ENCODE measurements at places on chromosomes 3 and 15.

DNA sequence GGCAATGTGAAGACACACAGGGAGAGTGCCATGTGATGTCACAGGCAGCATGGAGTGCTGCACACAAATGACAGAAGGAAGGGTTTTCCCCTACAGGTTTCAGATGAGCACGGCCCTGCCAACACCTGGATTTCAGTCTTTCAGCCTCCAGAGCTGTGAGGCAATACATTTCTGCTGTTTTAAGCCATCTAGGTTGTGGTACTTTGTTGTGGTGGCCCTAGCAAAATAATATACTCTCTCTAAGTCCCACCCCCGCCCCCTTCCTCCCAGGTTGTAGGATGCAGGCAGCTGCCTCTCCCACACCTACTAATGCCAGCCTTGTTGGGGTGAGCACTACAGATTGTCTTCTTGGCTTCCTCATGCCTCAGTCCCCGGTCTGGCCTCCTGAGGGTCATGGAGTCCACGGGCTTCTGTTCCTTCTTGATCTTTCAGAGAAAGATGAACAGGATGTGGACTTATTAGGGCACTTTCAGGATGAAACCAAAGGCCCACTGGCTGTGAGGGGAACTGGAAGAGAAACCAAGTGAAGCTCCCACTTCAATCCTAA is 180.0 kb downstream of the CD47 start:
- peak; percentile 42 for DNase-seq

GRCh38 chr3:56980798-56981390 is 79.6 kb upstream of the SPATA12 start:
- DNase-seq, result peak; percentile 55

DNA sequence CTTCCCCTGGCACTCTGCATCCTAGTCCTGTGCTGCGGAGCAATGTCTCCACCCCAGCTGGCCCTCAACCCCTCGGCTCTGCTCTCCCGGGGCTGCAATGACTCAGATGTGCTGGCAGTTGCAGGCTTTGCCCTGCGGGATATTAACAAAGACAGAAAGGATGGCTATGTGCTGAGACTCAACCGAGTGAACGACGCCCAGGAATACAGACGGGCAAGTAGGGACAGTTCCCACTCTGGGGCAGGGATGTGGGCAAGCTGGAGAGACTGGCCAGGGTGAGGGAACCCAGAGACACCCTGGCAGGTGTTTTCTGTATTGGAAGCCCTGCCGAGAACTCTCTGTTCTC is 247 bp downstream of the FETUB start:
- DNase-seq, result no peak

DNA sequence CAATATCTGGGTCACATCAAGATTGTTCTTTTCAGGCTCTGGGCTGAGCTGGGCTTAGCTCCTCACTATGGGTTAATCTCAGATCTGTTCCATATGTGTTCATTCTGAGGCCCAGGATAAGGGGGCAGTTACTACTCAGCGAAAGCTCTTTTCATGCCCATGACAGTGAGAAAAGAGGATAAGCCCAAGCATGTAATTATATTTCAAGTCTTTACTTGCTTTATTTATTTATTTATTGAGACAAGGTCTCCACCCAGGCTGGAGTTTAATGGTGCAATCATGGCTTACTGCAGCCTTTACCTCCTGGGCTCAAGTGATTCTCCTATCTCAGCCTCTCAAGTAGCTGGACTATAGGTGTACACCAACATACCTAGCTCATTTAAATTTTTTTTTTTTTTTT is 44.7 kb upstream of the SELENOK start:
- DNase-seq, result no peak

- DNase-seq, result no peak
Measured at GRCh38 chr3:9130345-9131305, 118.8 kb downstream of the SRGAP3 start.

GRCh38 chr3:41327718-41328117 is 128.4 kb downstream of the CTNNB1 start:
- DNase-seq, result no peak

DNA sequence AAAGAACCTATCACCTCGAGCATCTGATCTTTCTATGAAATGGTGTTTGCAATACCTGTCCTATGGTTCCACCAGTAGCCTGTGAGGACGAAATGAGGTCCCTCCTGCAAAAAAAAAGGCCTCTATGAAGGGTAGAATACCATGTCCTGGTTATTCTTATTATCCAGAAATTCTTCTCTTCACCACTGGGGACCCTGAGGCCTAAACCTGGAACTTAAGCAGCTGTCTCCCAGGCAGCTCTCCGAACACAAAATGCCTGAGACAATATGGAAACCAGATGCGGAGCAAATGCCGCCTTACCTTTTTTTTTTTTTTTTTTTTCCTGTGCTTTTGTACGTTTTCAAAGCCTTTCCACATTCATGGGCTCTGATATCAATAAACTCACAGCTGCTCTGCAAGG is 62.1 kb upstream of the WNT5A start:
- DNase-seq, result no peak

- DNase-seq, result no peak
Measured at GRCh38 chr15:97959724-97960363, 659 bp upstream of the ARRDC4 start.

DNA sequence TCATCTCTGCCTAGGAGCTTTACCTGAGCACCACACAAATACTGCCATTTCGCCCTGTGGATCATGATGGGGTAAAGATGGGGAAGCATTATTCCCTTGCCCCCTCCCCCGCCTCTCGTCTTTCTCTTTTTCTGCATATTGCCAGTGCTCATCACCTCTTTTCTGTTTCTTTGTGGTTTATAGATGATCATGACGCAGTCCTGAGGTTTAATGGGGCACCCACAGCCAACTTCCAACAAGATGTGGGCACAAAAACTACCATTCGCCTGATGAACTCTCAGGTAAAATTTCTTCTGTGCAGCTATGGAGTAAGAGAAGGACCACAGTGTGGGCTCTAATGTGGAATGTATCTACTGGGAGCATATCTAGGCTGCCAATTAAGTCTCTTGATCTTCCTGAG is 88.2 kb downstream of the RPL39L start:
- no peak for DNase-seq

GRCh38 chr15:90820481-90820880 is 47.9 kb upstream of the FURIN start:
- no peak for DNase-seq

GRCh38 chr3:114308377-114308776 is 14.5 kb downstream of the TIGIT start:
- DNase-seq, result no peak

DNA sequence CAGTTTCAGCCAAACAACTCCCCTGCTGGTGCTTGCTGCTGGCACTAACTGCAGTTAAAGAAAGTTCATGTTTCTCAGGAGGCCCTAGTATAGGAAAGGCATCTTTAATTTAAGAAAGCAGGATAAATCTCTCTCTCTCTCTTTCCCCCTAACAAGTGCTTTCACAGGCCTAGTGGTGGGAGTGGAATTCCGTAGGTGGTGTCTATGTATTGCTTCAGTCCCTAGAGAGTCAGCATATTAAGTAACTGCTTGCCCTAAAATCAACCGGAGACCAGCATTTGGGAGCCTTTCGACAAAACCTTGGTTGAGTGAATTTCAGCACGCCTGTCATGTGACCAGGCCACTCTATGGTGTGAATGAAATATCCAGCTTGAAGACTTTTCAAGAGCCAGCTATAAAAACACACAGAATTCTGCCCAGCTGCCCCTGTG is 169.2 kb upstream of the TGFBR2 start:
- no peak for DNase-seq

DNA sequence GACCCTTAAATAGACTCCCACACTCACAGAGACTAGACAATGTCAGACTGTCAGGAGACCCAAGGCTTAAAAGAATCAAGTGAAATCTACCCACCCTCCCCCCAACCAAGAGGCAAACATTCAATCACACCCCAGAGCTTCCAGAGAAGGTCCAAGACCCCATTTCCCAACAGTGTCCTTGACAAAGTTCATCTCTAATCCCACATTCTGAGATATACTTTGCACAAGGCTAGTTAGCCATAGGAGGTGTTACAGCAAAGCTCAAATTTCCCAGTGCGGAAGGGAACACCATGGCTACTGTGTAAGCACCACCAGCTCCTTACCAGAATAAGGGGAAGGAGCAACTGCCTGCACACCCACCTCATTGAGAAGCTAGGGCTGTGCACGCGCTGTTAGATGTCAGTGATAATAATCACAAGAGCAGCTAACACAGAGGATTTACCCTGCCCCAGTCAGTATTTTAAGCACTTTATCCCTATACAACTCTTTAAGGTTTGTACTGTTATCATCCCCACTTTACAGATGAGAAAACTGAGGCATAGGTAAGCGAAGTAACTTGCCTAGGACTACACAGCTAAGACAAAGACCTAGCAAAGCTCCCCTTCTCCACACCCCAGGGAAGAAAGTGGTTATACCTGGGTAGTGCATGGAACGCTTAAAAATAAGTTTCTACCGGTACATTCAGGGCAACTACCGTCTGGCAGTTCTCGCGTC is 17.3 kb downstream of the SPATA12 start:
- DNase-seq, result no peak

DNA sequence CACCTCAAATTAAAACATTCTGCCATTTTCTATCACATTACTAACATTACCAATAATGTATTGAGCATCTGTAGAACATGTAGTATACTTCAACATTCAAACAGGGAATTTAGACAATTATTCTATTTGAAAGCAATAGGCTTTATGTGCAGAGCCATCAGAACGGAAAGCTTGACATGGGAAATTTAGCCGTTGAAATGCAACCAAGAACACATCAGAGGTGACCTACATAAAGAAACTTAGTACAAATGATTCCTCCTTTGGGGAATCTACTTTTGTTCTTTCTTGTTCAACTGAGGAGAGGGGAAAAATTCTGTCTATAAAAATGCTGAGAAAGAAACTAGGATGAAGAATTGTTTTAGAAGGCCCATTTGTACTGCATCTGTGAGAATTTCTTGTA is 38.6 kb upstream of the RBMS3 start:
- no peak for DNase-seq

DNA sequence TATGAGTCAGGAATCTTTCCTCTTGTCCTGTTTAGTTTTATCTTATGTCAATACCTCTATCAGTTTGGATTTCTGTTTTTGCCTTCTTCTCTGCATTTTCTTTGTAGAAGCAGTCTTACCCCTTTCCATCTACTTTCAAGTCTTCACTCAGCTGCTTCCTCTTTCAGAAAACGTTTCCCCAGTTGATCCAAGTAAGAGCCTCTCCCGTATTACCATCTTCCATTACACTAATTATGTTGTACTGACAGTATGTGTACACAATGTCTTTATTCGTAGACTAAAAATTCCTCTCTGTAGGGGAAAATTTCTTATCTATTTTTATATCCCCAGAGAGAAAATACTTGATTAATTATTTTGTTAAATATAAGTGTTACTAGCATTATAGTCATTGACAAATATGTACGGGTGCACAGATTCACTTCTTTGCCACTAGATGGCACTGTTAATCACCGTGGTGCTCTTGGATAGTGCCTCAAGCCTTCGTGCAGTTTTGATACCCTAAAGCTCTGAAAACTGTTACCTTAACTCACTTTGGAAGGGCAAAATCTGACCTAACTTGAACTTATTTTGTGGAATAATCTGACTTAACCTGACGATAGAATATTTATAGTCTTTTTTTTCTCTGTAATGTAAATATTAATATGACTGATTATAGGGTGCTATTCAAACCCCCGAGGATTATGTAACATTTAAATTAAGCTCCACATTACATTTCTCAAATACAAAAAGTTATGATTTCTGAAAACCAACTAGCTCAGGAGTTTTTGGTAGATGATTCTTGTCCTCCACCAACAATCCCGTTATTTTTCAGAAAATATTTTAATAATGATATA is 74.2 kb upstream of the POU1F1 start:
- no peak for DNase-seq

GRCh38 chr15:29446480-29446879 is 176.9 kb upstream of the NSMCE3 start:
- DNase-seq, result no peak

- no peak for DNase-seq
Measured at GRCh38 chr15:78675206-78675605, 34.2 kb upstream of the CHRNB4 start.

DNA sequence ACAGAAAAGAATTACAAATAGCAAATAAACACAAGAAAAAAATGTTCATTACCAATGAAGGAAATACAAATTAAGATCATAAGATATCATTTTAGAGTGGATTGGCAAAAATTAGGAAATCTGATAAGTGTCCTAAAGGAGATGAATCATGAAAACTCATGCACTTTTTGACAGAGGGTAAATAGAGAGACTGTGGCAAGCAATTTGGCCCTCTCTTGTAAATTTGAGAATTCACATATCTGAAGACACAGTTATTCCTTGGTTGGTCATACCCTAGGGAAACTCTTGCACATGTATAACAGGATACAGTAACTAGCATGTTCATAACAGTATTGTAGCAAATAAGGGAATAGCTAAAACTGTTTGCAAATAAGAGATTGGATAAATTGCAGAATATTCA is 246.0 kb upstream of the GADL1 start:
- no peak for DNase-seq

DNA sequence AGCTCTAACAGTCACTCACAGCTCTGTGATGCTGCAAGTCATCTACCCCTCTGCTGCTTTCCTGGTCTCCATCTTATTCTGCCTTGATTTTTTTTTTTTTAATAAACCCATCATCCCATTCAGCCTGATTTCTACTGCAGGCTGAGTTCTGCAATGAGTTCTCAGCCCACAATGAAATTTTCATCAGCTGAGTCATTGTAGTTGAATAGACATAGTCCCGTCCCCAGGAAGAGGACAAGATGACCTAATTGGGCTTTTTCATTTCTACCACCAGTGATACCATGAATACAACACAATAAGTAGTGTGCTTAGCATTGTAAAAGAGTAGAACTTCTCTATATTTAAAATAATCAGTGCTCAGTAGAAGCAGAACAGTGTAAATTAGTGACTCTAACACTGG is 59.3 kb downstream of the C3orf85 start:
- no peak for DNase-seq

GRCh38 chr3:78112291-78113010 is 1072.6 kb downstream of the ROBO2 start:
- no peak for DNase-seq

DNA sequence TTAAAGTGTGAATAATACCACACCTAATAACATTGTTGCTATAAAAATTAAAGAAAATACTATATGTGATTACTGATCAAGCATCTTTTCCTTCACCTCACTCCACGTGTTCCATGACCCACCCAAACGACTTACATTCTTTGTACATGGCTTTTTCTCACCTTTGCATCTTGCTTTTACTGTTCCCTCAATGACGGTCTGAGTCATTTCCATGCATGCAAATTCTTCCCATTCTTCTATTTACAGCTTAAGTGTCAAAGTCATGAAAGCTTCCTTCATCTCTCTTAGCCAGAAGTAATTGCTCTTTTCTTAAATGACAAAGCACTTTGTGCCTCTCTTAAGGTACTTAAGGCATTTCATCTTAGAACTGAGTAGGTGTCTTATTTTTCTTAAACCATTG is 64.0 kb downstream of the GREM1 start:
- no peak for DNase-seq

DNA sequence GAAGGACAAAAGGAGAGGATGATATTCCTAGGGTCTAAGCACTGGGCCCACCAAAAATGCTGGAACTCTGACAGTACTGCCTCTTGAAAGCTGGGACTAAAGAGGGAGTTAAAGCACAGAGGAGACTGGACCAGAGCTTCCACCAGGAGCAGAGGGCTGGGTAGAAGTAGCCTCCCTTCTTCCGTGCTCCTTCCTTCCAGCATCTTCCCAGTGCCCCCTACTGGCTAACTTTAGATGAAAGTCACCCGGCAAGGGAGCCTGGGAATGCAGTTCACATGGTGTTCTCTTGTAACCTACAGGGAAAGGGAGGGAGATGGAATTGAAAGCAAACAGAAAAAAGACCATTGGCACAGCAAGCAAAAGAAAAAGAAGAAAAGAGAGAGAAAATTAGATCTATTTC is 106.1 kb upstream of the COL8A1 start:
- peak; percentile 1 for DNase-seq

- no peak for DNase-seq
Measured at GRCh38 chr3:160150525-160150924, 74.7 kb upstream of the C3orf80 start.

All from activated naive CD8-positive, alpha-beta T cell treated with anti-CD3 and anti-CD28 coated beads for 36 hours (primary cell).